NCI-H510A (cell line): ENCODE measurements at places on chromosomes 7 and 10.

- DNase-seq: no peak
These were observed 401.4 kb downstream of the TNS3 start for GRCh38 chr7:47180516-47180826.

GRCh38 chr10:98292971-98293370, 25.0 kb upstream of the LOXL4 start:
- no peak for DNase-seq

- DNase-seq: no peak
These were observed 53.1 kb upstream of the KMT2E start for GRCh38 chr7:104960741-104961448.

DNA sequence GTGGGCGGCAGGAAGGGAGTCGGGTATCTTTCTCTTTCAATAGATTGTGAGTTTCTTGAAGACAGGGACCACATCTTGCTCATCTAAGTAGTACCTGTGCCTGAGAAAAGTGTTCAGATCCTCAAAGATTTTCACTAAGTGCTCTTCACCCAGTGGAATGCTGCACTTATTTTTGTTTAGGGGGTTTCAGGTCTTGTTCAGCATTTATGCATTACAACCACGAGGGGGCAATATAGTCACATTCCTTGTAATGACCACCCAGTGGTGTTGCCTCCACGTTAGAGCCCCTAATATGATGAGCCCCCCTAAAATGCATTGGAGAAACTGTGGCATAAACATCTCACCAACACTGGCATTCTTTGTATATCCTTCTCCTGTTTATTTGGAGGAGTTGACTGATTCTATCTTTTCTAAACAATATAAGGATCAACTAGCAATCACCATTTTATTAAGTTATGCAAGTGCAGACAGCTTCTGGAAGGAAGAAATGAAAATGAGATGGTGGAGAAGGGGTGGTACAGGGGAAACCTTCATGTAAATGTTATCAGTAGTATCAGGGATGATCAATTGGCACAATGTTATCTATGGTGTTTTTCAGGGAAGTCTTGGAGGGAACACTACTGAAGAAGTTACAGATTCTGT, 3.1 kb upstream of the PAPSS2 start:
- no peak for DNase-seq

GRCh38 chr7:18086165-18087025, 58.7 kb upstream of the PRPS1L1 start:
- DNase-seq: no peak

DNA sequence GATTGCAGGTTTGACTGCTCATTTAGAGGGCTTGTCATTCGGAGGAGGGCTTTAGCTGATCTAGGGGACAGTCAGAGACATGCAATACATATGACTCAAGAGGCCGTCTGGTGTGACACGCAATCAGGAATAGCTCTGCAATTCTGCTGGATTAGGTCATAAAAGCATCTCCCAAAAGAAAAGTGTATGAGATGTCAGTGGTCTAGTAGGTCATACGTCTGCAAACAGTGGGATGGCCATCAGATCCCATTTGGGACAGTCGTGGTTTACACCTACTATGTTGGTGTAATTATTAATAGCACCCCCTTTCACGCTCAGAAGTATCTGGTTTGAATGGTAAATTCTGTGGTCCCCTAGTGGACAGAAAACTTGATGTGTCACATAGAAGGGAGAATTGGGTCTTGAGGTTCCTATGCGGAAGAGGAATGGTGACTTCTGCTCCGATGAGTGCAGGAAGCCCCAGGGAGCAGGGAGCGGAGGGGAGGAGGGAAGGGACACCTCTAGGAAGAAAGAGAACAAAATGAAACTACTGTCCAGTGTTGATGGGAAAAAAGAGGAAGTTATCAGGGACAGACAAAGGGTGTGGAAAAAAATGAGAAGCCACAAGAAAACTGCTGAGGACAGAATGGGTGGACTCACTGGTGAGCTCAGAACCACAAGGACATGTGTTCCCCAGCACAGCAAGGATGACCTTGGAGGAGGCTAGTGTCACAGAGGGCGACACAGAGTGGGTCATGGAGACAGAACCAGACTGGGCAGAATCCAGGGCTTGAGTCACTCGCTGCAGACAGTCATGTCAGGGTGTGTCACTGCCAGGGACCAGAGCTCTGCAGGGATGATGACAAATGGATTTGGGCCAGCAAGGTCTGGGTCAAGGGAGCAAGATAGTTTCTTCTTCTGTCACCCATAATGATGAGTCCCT, 59.9 kb downstream of the MAP3K8 start:
- no peak for DNase-seq

DNA sequence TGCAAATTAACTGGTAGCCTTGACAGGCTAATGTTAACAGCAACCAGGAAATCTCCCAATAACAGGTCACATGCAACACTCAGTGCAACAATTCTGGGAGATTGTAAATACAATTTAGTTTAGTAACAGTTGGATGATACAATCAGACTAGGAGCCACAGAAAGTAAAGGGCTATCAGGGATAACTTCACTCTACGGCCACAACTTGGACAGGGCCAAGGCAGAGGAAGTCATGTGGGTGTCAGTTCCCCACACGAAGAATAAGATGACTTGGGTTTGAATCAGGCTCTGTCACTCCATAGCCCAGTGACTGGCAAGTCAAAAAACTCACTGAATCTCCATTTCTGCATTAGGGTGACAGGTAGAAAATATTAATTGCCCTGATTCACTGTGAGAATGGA, 217.3 kb upstream of the CCDC6 start:
- no peak for DNase-seq

DNA sequence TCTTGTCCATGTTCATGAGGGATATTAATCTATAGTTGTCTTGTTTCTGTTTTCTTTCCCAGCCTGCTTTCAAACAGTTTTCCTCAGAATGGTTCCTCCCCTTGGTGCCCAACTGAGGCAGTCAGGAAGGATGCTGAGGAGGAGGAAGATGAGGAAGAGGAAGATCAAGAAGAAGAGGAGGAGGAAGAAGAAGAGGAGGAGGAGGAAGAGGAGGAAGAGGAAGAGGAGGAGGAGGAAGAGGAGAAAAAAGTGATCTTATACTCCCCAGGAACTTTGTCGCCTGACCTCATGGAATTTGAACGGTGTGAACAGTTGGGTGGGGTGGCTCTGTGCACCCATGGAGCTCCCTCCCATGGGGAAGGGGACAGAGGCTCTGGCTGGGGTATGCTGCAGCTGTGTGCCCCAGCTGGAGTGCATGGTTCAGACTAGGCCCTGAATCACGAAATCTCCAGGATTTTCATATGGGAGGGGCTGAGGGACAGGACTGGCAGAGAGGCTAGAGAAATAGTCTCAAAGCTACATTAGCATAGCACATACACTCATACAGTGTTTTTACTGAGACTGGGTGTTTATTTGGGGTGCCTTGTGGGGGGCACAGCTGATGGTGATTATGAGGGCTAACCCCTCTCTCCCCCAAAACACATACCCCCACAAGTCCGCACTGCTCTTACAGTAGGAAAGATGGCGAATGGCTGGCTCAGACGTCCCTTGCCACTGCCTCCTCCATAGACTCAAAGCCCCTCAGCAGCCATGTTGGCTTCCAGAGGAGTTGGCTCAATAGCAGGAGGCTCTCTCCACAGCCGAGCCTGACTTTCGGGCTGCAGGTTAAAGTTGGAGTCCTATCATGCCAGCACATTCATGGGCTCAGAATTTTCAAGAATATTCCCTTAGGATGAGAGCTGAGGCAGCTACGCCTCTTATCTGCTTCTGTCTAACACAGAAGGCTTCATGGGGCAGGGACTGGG, 11.9 kb downstream of the STRA8 start:
- DNase-seq: no peak

DNA sequence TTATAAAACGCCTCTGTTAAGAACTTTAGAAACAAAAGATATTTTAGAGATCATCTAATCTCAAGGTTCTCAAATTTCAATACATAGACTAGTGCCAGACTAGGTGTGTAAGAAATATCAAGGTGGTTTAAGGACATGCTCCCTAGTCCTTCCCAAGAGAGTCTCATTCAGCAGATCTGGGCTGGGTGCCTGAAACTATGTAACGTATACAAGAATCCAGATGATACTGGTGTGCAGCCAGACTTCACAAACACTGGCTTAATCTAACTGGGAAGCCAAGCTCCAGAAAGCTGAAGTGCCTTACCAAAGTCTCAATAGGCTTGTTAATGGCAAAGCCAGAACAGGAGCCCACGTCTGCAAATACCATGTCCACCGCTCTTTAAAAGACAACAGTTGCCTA, 105.0 kb upstream of the AMPH start:
- DNase-seq: no peak

DNA sequence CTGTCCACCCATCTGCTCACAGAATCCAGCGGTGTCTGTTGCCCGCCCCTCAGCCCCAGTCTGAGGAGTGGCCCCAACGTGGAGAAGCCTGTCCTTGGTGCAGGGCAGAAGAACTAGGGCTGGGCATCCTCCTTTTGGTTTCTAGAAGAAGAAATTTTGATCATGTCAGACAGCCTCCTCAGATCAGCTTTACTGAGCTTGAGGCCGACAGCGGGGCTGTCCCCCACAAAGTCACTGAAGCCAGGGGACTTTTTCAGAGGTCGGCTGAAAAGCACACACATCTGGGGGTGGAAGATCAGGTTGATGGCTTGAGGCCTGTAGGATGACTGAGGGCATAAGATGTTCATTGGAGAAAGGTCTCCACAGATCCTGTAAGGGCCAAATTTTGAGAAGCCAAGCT, 767.9 kb downstream of the GRID1 start:
- no peak for DNase-seq

GRCh38 chr7:150986099-150986512, 4.7 kb upstream of the NOS3 start:
- DNase-seq: peak; percentile 43

DNA sequence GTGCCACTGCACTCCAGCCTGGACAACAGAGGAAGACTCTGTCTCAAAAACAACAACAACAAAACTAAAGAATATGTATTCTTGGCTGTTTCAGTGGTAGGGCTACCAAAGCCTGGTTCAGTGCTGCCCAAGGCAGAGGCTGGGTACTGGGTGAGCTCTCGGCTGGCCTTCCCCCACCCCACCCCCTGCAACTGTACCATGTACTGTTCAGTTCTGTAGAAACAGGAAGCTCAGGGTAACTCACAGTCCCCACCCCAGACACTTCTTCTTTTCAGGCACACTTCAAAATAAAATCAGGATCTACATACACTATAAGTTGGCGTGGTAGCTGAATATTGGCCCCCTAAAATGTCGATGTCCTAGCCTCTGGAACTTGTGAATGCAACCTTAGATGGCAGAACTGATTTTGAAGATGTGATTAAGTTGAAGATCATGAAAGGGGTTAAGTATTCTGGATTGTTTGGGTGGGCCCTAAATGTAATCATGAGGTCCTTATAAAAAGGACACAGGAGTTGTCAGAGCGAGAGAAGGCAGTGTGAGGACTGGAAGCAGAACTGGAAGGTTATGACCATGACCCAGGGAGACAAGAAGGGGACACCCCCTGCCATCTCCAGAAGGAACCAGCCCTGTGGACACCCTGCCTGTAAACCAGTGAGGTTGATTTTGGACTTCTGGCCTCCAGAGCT, 31.2 kb downstream of the TBXAS1 start:
- DNase-seq: no peak

GRCh38 chr10:70509757-70510147, 31.2 kb downstream of the PALD1 start:
- DNase-seq: no peak

DNA sequence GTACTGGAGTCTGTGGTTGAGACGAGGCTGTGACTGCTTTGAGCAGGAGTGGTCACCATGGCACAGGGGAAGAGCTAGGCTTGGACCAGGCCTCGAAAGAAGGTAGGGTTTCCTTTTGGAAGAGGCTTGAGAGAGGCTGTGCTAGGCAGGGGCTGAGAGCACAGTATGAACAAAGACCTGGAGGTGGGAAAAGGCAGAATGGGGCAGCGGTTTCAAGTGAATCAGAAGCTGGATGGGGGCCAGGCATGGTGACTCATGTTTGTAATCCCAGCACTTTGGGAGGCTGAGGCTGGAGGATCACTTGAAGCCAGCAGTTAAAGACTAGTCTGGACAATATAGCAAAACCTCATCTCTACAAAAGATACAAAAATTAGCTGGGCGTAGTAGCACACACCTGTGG, 65.9 kb downstream of the CLIP2 start:
- DNase-seq: no peak

GRCh38 chr7:115476671-115477181, 553.8 kb downstream of the TFEC start:
- DNase-seq: no peak

DNA sequence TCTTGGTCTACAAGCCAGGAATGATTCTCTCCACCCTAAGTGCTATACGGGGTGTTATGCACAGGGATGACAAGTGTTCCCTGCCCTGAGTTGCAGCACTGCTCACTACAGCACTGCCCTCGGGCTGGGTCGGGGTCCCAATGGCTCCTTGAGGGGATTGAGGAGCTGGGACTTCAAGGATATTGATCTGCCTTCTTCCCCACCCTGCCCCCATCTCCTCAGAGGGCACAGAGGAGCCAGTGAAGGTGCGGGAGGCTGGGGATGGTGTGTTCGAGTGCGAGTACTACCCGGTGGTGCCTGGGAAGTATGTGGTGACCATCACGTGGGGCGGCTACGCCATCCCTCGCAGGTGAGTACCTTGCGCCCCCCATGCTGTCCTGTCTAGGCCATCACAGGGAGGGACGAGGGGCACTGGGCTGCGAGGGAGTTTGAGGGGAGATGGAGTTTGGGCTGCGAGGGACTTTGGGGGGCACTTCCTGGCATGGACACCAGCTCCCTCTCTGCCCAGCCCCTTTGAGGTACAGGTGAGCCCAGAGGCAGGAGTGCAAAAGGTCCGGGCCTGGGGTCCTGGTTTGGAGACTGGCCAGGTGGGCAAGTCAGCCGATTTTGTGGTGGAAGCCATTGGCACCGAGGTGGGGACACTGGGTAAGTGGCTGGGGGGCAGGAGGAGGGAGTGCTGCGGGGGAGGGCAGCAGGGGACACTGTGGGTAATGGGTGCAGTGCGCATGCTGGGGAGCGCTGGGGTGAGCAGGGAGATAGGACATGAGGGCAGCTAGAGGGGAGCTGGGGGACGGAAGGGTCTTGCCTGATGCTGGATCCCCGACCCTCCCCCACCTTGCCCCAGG, 10.3 kb downstream of the FLNC start:
- DNase-seq: no peak

DNA sequence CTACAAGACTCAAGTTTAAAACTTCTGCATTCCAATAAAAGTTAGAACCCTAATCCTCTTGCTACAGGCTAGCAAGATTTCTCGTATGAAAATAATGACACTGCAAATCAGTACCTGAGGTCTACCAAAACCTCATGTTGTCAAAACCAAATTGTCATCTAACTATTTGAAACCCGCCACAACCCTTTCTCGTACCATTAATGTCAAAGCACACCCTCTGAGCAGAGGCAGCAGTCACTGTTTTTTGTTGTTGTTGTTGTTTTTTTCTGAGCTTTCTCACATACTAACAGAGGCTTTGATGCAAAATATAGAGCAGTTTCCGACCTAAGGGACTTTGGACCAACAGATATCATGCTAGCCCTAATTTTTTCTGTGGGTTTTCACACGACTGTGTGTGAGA, 563.9 kb upstream of the C7orf33 start:
- no peak for DNase-seq

GRCh38 chr7:100545360-100546128, 6.5 kb downstream of the AGFG2 start:
- no peak for DNase-seq

GRCh38 chr7:111516612-111517011, 45.7 kb downstream of the IMMP2L start:
- no peak for DNase-seq

GRCh38 chr7:4203626-4204512, 478.2 kb upstream of the FOXK1 start:
- no peak for DNase-seq

GRCh38 chr10:69855346-69856111, 53.8 kb downstream of the COL13A1 start:
- no peak for DNase-seq

GRCh38 chr10:102517553-102517952, 13.8 kb downstream of the SUFU start:
- no peak for DNase-seq
